ENCODE measurements at places on chromosomes 16 and 17.
A peak's percentile ranks its signal among the peaks of the same experiment; 100 is the strongest.

DNA sequence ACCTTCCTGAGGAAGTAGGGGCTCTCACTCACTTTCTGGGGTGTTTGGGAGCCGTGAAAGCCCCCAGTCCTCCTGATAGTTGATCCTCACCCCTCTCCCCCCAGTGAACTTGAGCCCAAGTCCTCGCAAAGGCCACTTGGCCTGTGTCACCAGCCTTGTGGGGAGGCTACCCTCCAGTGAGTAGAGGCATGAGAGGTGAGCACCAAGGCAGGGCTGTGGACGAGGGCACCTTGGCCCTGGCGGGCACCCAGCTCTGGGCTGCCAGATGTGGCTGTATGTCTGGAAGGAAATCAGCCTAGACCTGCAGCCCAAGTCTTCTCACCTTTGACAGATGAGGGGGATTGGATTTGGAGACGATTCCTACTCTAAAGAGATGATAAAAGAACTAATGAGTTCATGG, 3.1 kb downstream of the TTYH2 start:
- DNase-seq, result no peak

DNA sequence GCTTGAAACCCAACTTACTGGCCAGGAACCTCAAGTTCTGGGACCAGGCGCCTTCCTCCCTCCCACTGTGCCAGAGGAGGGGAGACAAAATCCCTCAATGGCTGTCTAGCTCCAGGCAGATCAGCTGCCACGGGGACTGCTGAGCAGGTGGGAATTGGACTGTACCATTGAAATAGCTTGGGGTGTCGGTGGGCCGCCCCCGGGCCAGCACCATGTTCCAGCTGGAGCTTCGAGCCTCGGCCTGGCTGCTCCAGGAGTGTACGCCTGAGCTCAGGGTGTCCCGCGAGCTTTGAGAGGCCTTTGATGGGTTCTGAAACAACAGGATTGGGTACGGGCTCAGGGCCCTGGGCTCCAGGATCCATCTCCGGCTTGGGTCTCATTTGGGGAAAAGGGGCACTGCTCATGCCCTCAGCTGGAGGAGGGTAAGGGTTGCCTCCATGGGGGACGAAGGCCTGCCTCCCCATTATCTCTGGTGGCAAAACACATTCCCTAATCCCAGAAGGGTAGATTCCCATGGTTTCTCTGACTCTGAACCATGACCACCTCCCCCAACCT, 4.6 kb upstream of the SPATA32 start:
- DNase-seq, result no peak

GRCh38 chr16:53600126-53600525, 97.1 kb upstream of the AKTIP start:
- DNase-seq, result no peak

- DNase-seq, result no peak
Observed at GRCh38 chr17:64001091-64001579, 3.0 kb downstream of the PRR29 start.

GRCh38 chr16:19883966-19884485, 622 bp downstream of the GPRC5B start:
- no peak for DNase-seq

DNA sequence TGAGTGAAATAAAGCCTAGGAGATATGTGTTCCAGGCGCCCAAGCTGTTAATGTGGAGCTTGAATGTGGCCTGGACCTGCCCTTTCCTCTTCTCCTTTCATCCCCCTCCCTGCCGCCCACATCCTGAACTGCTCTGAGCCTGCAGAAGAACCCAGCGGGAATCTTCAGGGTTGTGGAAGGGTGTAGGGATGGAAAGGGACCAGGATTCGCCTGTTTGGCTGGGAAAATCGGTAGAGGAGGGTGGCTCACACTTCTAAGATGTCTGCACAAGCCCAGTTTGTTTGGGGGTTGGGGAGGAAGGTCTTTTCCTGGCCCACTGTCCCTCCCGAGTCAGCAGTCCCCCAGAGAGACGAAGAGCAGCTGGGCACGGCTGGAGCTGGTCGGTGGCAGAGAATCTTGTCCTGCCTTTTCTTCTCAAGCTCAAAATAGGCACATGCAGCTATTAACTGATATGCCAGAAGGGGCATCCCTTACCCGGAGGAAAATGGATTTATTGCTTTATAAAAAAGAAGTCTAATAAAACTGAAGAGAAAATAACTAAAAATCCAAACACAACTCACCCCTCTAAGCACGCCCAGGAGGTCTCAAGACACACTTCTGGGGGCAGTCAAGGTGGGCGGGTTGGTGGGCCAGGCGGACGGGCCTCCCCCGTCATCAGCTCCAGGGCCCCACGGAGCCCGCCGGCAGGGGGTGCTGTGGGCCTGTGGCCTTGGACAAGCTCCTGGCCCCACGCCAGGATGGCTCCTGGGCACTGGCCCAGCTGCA, 11.5 kb upstream of the PITPNA start:
- peak; percentile 29 for DNase-seq

DNA sequence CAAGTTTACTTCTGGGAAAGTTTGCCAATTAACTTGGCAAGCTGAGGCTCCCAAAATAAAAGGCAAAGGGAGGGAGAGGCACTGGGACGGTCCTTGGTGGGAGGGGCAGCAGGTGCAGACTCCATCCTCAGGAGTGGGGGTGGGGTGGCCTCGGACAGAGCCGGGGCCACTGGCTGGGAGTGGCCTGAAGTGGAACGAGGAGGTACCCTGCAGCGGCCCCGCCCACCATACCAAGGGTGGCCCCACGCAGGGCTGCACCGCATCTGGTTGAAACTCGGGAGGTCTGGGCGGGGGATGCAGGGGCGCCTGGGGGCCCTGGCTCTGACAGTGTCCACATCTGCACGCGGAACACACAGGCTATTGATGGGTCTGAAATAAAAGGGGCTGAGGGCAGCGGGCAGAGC, 42.4 kb upstream of the SLC38A10 start:
- DNase-seq, result no peak

GRCh38 chr17:7717756-7718350, 309 bp downstream of the DNAH2 start:
- peak; percentile 46 for DNase-seq

- no peak for DNase-seq
Observed at GRCh38 chr17:44591206-44591605, 33.9 kb downstream of the FZD2 start.

- no peak for DNase-seq
Observed at GRCh38 chr16:72680732-72681131, 367.2 kb downstream of the ZFHX3 start.

DNA sequence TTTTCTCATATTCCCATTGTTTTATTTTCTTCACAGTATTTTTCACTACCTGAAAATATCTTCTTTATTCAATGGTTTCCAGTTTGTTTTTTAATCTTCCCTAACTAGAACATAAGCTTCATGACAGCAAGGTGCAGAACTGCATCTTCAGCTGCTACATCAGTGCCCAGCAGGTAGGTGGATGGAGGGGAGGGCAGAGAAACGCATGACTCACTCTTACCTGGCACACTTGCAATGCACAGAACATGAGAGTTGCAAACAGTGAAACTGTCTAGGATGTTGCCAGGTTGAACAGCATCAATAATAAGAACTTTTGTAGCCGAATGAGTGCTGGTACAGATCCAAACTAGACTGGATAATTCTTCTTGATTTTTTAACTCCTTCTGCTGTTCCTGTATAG, 127.1 kb downstream of the SPAG9 start:
- DNase-seq, result no peak

- no peak for DNase-seq
Observed at GRCh38 chr16:13708347-13709120, 211.4 kb upstream of the ERCC4 start.

- DNase-seq, result no peak
Observed at GRCh38 chr16:11252482-11252931, 3.5 kb downstream of the SOCS1 start.

- no peak for DNase-seq
Observed at GRCh38 chr17:35467824-35468223, 19.3 kb upstream of the SLFN13 start.

GRCh38 chr17:82205720-82206508, 6.7 kb downstream of the CCDC57 start:
- DNase-seq, result peak; percentile 91

DNA sequence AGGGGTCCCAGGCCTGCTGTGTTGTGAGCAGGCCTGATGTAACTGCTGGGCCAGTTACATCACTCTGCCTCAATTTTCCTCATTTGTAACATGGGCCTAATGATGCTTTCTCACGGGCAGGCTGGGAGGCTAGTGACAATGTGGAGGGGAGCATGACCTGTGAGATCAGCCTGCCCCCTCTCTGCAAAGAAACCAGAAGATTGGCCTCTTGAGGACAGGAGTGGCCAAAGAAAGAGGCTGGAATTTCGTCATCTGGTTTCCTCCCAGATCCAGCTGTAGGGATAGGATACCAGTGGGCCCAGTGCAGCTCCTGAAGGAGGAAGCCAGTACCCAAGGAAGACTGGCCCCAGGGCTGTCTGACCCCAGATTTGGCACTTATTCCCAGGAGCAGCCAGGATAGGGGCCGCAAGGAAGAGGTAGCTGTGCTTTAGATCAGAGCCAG, 615 bp upstream of the SREBF1 start:
- DNase-seq, result no peak

- DNase-seq, result no peak
Observed at GRCh38 chr16:31513126-31513525, 4.9 kb upstream of the RUSF1 start.

GRCh38 chr16:66175058-66175457, 191.4 kb upstream of the CDH5 start:
- DNase-seq, result no peak

- no peak for DNase-seq
Observed at GRCh38 chr17:27938864-27939263, 45.7 kb upstream of the LYRM9 start.

DNA sequence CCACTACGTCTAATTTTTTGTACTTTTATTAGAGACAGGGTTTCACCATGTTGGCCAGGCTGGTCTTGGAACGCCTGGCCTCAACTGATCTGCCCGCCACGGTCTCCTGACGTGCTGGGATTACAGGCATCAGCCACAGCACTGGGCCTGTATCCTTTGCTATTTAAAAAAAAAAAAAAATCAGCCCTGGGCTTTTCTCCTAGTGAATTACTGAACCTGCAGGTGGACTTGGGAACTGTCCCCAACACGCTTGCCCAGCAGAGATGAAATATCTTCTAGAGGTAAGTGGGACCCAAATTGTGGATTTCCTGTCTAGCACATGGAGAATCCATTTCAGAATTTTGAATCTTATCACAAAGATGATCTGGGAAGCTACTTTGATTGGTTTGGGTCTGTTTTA, 14.8 kb downstream of the CNOT1 start:
- DNase-seq, result no peak

DNA sequence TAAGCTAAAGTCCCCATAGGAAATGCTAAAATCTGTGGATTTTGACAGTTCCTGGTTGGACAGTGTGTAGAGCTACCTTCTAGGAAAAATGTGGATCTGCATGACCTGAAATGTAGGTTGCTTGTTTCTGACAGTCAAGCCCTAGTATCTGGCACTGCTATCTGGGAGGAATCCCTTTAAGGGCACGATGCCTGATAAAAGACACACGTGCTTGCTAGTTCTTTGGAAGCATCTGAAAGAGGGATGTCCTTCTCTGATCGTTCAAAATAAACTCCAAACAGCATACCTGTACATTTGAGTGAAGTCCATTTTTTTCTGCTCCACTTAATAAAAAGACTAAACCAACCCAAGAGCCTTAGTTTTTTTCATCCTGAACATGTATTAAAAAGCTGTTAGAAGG, 101.3 kb downstream of the CDK5R1 start:
- DNase-seq, result no peak

DNA sequence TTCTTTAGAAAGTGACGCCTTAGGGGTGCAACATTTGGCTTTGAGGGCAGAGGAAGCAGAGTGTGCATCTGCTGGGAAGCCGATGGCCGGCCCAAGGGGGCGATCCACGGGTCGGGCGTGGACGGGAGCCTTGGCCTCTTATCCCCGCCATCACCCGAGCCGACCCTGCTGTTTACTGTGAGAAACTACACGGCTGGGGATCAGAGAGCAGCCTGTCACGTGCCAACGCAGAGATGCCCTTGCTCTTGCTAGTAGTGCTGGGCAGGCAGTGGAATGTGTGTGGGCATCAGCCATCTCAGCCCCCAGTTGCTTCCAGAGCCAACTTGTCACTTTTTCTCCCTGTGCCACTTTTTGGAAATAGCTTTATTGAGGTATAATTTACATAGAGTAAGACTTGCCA, 26.7 kb upstream of the ITGB4 start:
- no peak for DNase-seq

DNA sequence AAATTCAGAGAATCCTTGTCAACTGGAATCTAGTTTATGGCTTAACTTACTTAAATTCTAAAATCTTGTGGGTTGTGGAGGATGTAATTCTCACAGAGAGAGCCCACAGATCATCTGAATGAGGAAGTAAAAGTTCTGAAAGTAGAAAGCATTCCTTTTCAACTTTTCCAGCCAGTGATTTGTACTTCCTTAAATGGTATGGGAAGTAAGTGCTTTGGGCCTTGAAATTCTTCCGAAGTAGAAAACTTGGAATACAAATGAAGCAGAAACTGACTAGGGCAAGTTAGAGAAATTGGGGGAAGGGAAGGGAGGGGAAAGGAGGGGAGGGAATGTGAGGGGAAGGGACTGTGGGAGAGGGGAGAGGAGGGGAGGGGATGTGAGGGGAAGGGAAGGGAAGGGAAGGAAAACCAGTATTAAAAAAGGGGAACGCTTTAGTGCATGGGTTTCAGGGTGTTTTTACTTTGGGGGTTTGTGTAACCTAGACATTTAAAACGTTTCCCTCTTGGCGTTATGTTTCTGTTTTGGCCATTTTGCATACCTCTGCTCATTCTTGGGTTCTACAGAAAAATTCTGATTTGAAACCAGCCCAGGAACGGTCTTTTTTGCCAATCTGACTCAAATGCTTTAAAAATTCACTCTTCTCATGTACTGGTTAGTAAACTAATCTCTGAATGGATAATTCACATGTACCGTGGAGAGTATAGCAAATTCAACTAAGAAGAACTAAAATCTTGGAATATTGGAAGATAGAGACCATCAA, 15.5 kb upstream of the SNTB2 start:
- DNase-seq, result no peak

GRCh38 chr17:37847811-37848331, 76.3 kb upstream of the TBC1D3K start:
- DNase-seq, result no peak

GRCh38 chr17:71107136-71107535, 937.8 kb downstream of the KCNJ2 start:
- DNase-seq, result no peak

- no peak for DNase-seq
Observed at GRCh38 chr16:11557801-11558200, 28.9 kb downstream of the LITAF start.

GRCh38 chr17:43695970-43696865, 34.5 kb upstream of the MEOX1 start:
- DNase-seq, result no peak

- no peak for DNase-seq
Observed at GRCh38 chr16:85959686-85960085, 60.7 kb downstream of the IRF8 start.

GRCh38 chr16:11530171-11530940, 56.4 kb downstream of the LITAF start:
- DNase-seq, result no peak

Measured in AML-193 (cell line).